ENCODE measurements at places on chromosomes 3 and 15.

GRCh38 chr3:101695779-101696372 lies 9.4 kb upstream of the RPL24 start:
- no peak for DNase-seq

DNA sequence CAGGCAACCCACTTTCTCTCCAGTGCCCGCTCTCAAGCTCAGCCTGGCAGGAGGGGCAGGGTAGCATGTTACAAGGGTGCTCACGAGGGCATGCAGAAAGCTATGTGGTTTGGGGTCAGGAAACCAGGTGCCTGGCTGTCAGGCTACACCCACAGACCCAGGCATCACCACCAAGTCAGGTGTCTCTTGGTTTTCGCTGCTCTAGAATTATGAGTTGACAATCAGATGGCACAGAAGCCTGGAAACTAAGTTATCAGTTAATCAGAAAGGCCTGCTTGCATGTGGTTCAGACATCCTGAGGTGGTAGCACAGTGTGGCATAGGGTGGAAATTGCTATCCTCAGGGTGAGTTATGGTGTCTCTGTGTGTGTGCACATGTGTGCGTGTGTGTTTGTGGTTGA lies 16.2 kb upstream of the CCR9 start:
- DNase-seq, result peak; percentile 71

GRCh38 chr3:23761440-23761896 lies 44.3 kb upstream of the UBE2E1 start:
- DNase-seq, result no peak

DNA sequence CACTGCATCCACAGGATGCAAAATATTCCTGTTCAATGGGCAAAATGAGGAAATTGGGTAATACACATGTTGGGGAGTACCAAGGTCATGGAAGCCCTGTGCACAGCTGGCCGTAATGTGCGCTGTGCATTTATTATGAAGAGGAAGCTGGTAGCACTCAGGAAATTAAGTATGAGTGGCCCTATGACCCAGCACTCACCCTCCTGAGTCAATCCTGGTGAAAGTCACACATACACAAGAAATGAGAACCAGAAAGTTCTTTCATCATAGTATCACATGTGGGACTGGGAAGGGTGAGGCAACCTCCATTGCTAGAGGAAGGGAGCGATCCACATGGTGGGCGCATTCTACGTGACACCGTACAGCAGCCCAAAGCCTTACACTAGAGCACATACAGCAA lies 11.4 kb upstream of the PRR20G start:
- no peak for DNase-seq

DNA sequence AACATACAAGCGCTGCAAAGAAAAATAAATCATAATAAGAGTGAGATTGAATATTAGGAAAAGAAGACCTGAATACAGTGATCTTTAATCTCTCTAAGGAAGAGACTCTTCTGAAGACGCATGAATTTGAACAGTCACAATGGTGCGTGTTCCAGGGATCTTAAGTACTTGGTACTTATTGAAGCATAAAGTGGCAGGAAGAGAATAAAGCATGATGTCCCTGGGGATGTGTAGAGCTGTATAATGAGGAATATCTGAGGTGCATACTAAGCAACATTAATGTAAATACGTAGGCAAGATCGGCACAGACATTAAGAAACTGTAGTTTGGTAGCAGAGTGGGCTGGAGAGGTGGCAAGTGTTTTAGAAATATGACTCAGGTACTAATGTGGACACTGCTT lies 246.2 kb upstream of the MCTP2 start:
- DNase-seq, result no peak

DNA sequence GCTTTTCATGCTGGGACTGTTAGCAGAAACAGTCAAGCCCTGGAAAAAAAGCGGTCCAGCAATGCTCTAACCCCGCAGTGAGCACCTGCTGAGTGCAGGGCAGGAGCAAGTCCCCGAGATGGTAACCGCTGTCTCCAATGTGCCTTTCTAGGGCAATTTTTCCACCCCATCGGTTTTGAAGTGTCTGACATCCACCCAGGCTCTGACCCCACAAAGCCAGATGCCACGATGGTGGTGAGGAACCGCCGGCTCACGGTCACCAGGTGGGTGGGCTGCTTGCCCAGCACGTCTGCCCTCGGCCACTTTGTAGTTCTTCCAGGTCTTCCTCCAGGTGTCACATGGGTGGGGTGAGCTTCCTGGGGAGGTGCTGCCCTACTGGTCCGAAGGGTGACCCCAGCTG lies 3.2 kb upstream of the ITIH3 start:
- no peak for DNase-seq

GRCh38 chr15:54506977-54507524 lies 528.8 kb downstream of the UNC13C start:
- no peak for DNase-seq

DNA sequence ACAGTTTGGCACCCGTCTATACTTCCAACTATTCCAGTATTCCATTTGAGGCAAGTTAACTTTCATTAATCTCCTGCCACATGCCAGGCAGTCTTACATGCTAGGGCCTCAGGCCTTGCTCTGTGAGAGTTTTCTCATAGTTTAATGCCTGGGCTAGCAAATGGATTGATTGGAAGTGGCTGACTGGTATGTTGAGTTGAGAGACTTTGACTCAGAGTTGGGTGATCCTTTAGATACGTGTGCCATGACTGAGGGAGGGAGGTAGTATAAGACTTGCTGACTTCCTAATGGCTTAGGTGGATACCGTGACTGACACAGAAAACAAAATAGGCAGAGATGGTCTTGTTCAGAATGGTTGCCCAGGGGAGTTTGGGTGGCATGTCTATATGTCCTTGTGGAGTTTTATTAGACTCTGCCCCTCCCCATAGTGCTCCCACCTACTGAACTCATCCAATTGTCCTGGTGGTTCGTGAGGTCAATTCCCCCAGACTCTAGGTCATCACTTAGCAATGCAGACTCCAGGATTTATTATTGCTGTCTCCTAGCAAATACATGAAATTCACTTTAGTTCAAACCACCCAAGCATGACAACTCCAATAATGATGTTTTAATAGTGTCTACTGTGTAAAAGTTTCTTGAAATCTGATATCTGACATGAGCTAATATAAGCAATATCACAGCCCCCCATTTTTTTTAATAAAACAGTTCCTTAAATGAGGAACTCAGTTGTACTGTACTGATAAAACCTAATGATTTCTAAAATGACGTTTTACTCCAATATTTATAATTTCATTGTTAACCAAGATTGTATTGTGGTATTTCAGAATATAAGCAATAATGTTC lies 413.9 kb upstream of the MDFIC2 start:
- DNase-seq, result no peak

DNA sequence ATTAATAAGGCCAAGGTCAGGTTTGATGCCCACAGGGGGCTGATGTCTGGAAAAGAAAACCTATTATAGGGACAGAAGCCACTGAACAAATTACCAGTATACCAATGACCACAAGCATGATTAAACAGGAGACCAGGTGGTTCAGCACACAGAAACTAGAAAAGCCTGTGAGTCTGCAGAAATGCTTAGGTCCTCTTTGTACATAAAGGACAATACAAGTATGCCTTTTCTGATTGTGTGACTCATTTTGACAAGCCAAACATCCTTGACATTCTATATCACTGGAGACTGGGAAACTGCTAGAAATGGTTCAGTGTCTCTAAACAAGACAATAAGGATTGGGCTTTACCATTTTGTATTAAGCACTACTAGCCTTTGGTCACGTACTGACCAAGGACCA lies 113.2 kb upstream of the MYO5C start:
- DNase-seq, result no peak

DNA sequence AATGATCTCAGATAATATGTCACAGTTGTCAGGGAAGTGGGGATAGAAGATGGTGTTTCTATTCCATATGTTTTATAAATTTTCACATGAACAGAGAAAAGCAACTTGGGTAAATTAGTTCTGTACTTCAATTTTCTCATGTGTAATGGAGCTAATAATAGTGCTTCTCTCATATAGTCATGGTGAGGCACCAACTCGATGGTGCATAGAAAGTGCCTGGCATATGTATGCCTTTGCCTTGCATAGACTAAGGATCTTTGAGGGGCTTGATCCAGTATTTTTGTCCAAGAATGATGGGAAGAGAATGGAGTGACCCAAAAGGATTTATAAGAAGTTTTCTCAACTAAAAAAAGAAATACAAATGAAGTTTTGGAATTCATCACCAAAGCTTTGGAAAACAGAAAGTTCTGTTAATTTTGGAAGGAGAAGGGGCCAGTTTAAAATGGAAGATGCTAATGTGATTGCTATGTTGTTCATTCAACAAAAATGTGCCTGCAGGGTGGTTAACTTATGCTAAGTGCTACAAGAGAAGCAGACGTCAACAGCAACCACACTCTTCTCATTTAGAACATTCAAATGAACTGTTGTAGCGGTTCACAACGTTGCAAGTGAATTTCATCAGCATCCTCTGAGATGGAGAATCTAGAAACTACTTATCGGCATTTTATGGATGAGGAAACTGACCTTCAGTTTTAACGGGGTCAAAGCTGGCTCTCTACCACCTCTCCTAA lies 86.1 kb downstream of the RTP4 start:
- no peak for DNase-seq

DNA sequence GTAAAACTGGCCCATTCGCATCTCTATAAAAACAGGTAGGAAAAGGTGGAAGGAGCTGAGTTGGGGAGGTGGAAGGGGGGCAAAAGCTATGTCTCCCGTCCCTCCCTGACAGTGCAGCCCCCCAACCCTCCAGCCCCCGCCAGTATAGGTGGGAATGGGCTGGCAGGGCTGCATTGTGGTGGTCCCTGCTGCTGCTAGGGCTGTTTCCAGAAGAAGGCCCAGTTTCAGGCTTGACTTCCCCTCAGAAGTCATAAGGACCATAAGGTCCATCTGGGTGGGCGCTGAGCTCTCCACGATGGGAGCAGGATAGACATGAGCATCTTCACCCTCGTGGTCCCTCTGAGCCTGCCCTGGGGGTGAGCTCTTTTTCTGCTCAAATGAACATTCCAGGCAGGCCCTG lies 44.2 kb downstream of the APBA2 start:
- no peak for DNase-seq

GRCh38 chr15:29934251-29934650 lies 112.0 kb upstream of the TJP1 start:
- no peak for DNase-seq

DNA sequence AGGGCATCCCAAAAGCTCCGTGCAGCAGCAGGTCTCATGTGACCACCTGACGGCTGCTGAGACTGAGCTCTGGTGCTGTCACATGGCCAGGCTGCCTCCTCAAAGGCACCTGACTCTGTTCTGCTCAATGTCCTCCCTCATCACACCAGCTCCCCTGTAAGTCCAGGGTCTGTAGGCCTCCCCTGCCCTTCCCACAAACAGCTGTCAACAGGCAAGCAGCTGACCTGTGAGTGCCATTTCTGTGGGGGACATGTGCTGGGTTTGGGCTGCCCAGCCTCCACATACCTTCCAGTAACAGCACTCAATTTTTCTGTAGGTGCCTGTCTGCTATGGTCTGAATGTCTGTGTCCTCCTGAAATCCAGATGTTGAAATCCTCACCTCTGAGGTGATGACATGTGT lies 11.2 kb downstream of the NUP210 start:
- DNase-seq, result no peak

DNA sequence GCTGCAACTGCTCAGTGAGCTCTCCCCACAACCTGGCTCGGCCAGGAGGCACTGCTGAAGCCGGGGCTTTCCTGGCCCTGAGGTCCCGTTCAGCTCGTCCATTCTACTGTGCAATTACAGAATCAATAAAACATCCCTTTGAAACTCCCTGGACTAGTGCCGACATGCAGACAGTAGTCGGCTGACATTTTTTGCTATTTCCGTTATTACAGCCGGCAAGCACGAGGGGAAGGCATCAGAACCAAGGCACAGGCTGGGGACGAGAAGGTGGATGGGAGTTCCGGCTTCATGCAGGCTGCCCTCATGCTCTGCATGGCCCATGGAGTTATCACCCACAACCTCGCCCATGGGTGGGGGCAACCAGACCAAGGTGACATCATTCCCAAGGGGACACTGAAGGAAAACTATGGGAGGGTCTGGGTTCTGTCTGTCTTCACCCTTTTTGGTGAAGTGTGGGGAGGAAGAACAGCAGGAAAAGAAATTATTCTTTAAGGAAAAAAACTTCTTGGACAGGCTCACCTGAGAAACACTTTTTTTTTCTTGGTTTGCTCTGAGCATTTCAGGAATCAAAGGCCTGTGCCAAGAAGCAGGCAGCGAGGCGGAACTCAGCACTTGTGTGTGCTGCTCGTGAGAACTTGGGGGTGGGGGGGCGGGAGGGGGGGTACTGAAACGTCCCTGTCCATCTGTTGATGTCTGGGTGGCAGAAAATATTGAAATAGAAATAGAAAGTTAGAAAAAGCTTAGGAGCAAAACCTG lies 154.5 kb downstream of the FOXP1 start:
- DNase-seq, result no peak

Measured in T-cell (primary cell).